D341Med (cell line): ENCODE measurements at places on chromosomes 4 and X.

GRCh38 chr4:1245481-1246051 lies 3.4 kb downstream of the CTBP1 start:
- no peak for DNase-seq

DNA sequence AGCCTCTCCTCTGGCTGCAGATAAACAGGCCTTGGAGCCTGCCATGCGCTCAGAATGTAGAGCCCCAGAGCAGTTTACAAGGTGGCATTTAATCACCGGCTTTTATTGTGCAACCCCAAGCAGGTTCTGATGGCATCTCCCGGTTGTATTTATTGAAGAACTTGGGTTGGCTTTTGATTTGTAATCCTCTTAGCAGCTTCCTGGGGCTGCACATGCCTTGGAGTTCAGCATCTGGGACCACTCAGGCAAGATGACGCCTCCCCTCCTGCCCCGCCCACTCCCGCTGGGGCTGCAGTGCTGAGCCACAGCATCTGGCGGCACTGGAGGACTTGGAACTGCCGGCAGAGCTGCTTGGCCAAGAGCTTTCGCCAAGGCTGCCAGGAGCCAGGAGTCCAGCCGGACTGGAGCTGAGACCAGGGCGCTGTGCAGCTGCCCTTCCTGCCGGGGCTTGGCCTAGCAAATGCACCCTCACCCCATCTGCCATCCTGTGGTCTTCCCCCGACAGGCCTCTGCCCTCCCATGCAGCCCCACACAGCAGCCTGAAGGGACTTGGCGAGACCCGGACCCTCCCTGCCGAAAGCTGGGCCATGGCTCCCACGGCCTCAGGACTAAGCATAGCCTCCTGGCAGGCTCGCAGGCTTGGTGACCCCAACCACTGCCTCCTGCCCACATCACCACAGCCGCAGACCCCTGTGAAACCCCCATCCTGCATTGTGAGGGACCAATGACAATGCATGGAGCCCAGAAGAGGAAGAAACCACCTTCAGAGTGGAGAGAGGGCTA lies 5.4 kb downstream of the HTRA3 start:
- peak; percentile 92 for DNase-seq

DNA sequence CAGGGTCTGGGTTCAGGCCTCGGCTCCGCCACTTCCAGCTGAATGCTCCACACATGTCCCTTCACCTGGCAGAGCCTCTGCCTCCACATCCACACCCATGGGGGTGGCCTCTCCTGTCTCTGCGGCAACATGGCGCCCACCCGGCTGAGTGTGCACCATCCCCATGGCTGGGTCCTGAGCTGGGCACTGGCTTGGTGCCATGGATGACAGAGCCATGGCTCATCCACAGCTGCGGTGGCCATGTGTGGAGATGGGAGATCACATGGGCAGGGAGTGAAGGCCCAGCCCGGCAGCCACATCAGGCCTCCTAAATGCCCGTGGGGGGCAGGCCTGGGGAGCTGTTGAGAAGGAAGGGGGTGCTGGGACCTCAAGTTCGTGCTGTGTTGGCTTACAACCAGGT lies 213.7 kb downstream of the AFAP1 start:
- no peak for DNase-seq

DNA sequence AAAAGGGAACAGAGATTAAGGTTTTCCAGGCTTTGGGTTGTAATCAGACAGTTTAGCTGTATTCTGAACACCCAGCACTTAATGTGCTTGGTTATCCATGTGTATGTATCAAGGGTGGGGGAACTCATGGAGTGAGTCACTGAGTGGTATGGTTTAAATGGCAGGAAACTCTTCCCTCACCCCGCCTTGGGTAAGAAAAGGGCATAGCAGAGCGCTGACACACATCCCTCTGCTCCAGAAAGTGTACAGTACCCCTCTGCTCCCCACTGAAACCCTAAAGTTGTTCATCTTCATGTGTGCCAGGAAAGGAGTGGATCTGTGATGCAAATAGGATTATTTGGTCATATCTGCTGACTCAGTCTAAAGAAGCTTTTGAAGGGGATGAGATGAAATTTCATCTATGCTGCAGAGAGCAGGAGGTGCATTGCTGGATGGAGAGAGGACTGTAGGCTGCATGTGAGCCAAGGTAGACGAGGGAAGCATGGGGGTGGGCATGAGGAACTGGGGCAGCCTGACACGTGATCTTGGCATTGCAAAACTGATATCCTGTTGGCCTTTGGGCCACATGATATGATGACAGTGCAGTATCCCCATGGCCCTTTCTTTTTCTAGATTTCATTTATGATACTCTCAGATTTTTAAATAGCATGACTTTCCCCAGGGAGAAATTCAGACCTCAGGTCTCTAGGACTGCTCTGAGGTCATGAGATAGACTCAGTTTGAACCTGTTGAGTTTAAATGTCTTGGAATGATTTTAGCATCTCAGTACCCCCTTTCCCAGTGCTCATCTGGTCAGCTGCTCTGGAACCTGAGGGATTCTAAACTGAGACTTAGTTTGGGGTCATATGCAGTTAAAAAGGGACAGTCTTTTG lies 84.8 kb downstream of the TMEM164 start:
- no peak for DNase-seq

GRCh38 chr4:931194-931959 lies 739 bp downstream of the GAK start:
- peak; percentile 36 for DNase-seq

DNA sequence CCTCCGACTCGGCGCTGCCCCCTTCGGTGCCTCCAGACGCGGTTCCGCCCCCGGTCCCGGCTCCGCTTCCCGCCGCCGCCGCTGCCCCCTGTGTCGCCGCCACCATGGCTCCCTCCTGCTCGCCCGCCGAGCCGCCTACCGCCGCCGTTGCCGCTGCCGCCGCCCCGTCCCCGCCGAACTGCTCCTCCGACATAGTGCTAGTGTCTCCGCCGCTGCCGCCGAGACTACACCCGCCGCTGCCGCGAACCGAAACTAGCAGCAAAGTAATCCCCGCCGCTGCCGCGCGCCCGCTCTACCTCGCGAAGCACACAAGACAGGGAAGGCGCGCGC lies 340 bp downstream of the HNRNPD start:
- peak; percentile 60 for DNase-seq

- peak; percentile 67 for DNase-seq
Measured at GRCh38 chr4:118388606-118389005, 35.8 kb upstream of the PRSS12 start.

DNA sequence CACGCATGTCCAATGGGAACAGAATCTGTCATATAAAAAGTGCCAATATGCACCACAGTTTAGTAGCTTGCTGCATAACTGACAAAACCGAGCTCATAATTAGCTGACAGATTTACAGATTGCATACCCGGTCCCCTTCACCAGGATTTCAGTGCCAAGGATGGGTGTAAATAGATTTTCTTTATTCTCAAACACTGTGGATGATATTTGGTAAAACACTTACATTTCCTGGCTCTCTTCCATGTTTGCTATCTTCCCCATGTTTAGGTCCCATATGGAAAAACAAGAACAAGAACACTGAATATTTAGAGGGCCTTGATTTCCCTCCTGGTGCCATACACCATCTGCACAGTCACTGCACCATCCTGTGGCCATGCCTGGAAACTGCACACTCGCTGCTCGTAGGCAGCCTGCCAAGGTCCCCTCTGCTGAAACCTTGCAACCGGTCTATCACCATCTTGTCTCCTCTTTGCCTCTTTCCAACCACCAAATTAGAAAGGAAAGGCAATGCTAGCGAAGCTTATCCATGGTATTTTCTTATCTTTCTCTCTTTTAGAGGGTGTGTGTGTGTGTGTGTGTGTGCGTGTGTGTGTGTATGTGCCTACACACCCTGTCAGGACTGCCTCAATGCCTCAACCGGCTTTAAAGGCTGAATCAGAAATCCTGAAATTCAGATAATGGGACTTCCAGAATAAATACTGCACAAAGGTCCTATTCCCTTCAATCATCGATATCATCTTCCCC lies 124.2 kb upstream of the MBNL3 start:
- peak; percentile 69 for DNase-seq

GRCh38 chr4:102610007-102610406 lies 108.8 kb downstream of the NFKB1 start:
- DNase-seq: no peak

GRCh38 chr4:40264497-40264896 lies 67.7 kb downstream of the RHOH start:
- DNase-seq: no peak

- no peak for DNase-seq
Measured at GRCh38 chr4:150305995-150306394, 227.8 kb downstream of the DCLK2 start.

- peak; percentile 64 for DNase-seq
Measured at GRCh38 chr4:150010525-150011126, 67.6 kb upstream of the DCLK2 start.

- DNase-seq: no peak
Measured at GRCh38 chr4:518569-519083, 19.6 kb downstream of the PIGG start.

- no peak for DNase-seq
Measured at GRCh38 chr4:36304138-36304681, 22.8 kb downstream of the DTHD1 start.

- DNase-seq: no peak
Measured at GRCh38 chr4:188714501-188714900, 575.3 kb downstream of the TRIML1 start.

- no peak for DNase-seq
Measured at GRCh38 chr4:139419388-139419914, 34.5 kb upstream of the RAB33B start.

GRCh38 chrX:154780968-154781367 lies 18.3 kb downstream of the DKC1 start:
- no peak for DNase-seq

GRCh38 chr4:54695337-54695736 lies 37.6 kb downstream of the KIT start:
- DNase-seq: no peak

GRCh38 chrX:14504960-14505538 lies 24.3 kb upstream of the GLRA2 start:
- no peak for DNase-seq

DNA sequence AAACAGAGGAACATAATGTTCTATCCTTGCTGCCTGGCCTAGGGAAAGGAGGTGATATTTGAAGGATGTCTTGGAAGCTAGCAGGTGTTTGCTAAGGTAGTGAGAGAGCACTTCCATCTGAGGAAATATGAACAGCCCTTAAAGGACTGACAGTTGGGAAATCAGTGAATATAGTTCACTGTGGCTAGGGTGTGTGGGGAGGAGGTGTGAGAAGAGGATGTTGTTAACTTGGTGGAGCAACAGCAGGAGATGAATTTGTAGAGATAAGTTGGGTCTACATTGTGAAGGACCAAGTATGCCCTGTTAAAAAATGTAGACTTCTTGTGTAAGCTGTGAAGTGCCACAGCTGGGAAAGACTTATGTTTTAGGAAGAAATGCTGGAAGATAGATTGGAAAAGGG lies 25.5 kb downstream of the TBC1D19 start:
- DNase-seq: no peak

- DNase-seq: peak; percentile 65
Measured at GRCh38 chrX:70196961-70197720, 19.9 kb downstream of the DGAT2L6 start.

- DNase-seq: no peak
Measured at GRCh38 chrX:54639018-54639345, 109.0 kb downstream of the GNL3L start.

DNA sequence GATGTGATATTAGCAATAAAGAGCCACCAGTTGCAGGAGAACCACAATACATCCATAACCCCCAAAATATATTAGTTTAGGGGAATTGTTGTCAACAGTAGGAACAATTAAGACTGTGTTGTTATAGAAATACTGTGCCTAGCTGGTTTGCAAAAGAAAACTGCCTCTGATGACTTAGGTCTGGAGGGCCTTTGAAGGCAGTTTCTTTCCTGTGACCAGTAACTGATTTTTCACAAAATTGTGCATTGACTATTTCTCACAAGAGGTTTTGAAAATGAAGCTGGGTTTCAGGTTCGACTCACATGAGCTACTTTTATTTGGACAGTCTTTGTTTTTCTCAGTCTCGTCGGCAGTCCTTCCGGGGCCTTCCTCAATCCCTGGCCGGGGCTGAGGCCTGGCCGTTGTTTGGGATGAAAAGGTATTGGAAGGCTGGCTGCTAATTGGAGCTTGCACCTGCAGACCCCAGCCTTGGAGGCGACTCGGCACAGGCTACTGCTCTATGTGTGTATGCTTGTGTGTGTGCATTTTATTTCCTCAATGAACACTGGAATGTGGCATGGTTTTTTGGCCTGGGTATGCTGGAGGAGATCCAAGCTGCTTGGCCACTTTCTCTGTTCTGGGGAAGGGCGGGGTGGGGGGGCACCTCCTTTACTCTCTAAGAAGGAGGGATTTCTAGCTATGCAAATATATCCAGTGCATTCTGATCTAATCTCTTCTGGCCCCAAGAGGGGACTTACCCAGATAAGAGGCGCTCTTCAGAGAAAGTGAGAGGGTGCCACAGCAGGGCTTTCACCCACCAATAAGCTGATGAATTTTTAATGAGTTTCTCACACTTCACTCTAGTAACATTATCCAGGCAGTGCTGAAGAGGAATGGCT lies 49.5 kb upstream of the LNX1 start:
- DNase-seq: peak; percentile 48

- no peak for DNase-seq
Measured at GRCh38 chr4:147286846-147287587, 193.9 kb upstream of the EDNRA start.

DNA sequence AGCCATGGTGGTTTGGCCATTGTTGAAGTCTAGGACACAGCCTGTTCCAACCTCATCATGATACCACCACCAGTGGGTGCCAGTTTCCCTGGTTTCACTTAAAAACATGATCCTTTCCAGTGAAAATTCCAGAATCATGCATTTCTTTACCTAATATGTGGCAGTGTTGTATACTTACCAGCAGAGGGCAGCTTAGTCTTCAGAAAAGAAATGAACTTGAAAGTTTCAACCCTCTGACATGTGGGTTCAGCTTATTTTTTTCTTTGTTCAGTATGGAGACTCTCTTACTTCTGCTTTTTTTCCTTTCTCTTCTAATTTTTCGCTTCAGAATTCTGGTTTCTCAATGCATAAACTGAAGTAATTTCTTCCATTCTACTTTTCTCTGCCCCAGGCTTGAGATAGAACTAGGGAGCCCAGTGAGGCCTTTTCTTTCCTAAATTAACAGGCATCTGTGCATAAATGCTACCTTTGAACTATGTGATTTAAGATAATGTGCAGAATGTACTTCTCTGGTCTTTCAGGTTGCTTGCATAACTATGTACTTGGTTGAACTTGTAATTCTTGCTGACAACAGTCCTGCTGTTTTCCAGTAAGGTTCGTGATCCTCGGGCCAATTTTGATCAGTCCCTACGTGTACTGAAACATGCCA lies 10.7 kb downstream of the LIAS start:
- DNase-seq: peak; percentile 51
